ENCODE measurements at places on chromosomes 7 and 10.
A peak's percentile ranks its signal among the peaks of the same experiment; 100 is the strongest.

GRCh38 chr7:134785842-134786241, 6.4 kb downstream of the CALD1 start:
- no peak for DNase-seq

GRCh38 chr10:121942749-121943416, 15.1 kb upstream of the ATE1 start:
- DNase-seq = peak; percentile 62

- DNase-seq = no peak
Observed at GRCh38 chr10:84837877-84838276, 509.5 kb downstream of the CCSER2 start.

DNA sequence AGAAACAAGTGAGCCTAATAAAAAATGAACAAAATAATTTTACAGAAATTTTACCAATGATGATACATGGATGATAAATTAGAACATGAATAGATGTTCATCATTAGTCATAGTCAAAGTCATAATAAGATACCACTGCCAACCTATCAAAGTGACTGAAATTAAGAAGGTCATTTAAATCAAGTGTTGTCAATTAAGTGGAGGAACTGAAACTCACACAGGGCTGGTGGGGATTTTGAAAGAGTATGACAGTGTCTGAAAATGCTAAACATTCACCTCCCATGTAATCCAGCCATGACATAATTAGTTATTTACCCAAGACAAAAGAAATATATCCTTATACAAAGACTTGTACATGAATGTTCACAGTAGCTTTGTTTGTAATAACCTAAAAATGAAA, 57.1 kb upstream of the DYNC1I1 start:
- peak; percentile 50 for DNase-seq

GRCh38 chr10:11631291-11631690, 19.8 kb upstream of the USP6NL start:
- DNase-seq = no peak

DNA sequence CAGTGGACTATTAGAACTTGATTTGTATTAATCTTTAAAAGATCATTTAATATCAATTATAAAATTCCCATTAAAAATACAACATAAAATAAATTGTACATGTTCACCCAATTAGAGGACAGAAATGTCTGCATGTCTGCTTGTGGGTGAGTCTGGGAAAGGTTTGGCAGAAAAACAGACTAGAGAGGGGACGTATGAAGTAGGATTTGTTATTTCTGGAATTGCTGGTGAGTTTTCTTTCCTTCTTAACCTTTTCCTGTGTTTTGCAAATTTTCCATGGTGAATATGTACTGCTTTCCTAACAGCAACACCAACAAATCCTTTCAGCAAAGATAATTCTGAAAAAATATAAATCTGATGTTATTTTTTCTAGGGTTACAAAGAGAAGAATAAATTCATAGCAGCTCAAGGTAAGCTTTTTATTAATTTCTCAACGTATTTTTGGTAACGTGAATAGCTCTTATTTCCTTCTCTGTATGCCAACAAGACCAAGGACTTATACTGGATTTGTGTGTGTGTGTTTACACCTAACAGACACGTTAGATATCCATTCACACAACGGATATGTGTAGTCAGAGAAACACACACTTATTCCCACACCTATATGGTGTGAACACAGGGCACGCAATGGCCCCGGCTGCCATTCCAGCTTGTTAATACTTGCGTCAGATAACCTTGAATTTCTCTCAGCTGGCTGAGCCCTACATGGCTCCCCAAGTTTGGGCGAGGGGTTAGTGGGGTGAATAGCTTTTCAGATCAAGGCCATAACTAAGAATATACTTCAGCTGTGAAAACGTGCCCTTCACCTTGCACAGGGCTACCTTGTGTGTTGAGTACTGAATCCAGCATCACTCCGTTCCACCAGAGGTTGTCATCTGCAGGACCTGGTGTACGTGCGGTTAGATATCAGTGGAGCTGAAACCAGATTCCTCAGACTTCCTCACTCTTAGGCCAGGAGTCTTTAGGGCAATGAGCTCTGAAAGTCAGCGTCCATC, 64.6 kb downstream of the MKI67 start:
- no peak for DNase-seq

DNA sequence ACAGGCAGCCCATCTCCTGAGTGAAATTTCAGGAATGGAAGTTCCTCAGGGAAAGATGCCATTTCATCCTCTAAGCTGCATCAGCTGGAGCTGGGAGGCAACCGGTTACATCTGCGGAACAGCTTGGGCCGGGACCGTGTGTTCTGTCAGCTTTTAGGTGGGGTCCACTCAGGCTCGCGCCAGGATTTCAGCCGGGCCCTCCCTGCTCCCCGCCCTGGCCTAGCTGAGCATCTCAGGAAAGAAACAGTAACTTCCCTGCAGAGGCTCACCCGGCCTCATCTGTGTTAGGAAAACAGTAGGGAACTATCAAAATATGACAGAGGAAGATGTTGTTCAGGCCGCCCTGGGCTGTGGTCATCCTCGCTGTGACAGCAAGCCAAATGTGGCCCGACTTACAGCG, 110.4 kb downstream of the TRIL start:
- no peak for DNase-seq

DNA sequence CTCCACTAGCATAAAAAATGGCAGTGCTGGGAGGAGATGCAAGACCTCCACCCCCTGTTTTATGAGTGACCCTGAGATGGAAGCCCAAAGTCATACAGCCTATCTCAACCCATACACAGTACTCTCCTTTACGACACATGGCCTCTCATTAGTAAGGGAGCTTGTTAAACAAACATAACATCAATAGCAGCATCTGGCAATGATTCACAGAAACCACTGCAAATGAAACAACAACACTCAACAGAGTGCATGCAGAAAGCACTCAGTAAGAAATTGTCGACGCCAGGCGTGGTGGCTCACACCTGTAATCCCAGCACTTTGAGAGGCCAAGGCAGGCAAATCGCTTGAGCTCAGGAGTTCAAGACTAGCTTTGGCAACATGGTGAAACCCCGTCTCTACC, 27.5 kb upstream of the FIGNL1 start:
- no peak for DNase-seq
